Fibroblast of skin of right biceps (primary cell): ENCODE measurements at places on chromosomes 6 and 20.
A peak's percentile ranks its signal among the peaks of the same experiment; 100 is the strongest.

GRCh38 chr6:1598886-1599285, 10.8 kb upstream of the FOXC1 start:
- no peak for DNase-seq

DNA sequence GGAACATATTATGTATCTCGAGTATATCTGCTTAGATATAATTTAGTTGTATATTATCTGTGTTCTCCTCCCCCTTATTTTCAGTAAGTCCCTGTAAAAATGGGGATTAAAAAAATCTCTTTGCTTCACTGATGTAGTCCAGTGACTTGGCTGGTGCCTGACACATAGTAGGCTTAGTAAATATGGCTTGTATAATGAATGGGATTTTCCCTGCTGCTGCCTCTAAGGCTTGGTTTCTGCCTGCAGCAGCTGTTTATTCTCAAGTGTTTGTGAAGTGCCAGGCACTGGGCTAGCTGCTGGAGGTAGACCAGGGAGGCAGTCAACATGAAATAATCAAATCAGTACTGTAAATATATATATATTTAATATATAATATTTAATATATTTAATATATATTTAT, 1.6 kb upstream of the ZFP64 start:
- DNase-seq, result no peak

DNA sequence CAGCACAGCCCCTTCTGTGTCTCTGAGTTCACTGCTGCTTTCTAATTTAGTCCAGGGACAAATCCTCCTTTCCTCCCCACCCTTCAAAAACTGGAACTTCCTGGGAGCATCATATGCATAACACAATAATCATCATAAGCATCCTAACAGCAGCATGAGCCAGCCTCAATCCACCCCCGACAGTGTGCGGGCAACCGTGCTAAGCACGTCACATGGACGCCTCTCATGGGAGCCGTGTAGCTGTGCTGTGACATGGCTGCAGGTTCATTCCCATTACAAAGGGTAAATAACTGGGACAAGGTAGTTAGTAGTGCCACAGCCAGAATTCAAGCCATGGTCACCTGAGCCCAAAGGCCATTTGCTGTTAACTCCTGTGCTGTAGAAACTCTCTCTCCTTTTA, 24.5 kb upstream of the ULBP3 start:
- no peak for DNase-seq

DNA sequence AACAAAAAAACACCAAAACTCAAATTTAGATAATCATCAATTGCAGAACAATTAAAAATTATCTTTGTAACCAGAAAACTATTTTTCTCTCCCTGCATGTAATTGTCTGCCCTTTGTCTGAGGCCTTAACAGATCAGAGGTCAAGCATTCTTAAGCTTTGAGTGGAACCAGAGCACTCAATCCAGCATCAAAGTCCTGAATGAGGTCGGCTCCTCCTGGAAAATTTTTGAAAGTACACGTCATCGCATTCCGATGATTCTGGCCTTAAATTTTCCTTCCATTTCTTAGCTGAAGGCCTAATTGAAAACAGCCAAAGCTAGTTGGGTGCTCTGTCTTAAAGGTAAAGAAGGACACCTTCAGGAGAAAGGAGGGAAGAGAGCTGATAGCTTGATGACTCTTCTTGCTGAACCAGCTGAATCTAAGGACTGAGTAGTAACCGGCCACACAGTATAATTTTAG, 510.2 kb upstream of the SULF2 start:
- peak; percentile 97 for DNase-seq

DNA sequence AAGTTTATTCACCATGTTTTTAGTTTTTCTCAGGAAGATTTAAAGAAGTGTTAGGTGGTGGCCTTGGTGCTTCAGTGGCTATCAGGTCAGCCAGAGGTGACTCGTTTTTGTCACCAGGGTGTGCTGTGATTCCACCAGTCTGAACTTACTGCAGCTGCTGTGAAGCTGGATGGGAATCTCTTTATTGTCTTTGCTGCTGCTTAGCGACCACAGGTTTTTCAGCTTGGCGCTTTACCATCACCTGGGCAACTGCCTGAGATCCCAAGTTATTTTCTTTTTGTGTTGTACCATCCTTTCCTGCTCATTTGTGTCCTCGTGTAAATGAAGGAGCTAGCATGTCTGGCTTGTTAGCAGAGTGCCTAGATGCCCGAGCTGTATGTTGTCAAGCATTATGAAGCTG, 146.9 kb downstream of the MACROD2 start:
- DNase-seq, result peak; percentile 47

GRCh38 chr20:46507760-46508407, 5.5 kb downstream of the ZNF334 start:
- DNase-seq, result no peak

- DNase-seq, result no peak
Measured at GRCh38 chr6:87879132-87879861, 168.3 kb upstream of the SPACA1 start.

- peak; percentile 3 for DNase-seq
Measured at GRCh38 chr6:48111143-48111506, at the start of gene PTCHD4. TSS of gene PTCHD4 (minus strand) at chr6:48111197. CDS start at chr6:48068957, 42,240 bp downstream.

DNA sequence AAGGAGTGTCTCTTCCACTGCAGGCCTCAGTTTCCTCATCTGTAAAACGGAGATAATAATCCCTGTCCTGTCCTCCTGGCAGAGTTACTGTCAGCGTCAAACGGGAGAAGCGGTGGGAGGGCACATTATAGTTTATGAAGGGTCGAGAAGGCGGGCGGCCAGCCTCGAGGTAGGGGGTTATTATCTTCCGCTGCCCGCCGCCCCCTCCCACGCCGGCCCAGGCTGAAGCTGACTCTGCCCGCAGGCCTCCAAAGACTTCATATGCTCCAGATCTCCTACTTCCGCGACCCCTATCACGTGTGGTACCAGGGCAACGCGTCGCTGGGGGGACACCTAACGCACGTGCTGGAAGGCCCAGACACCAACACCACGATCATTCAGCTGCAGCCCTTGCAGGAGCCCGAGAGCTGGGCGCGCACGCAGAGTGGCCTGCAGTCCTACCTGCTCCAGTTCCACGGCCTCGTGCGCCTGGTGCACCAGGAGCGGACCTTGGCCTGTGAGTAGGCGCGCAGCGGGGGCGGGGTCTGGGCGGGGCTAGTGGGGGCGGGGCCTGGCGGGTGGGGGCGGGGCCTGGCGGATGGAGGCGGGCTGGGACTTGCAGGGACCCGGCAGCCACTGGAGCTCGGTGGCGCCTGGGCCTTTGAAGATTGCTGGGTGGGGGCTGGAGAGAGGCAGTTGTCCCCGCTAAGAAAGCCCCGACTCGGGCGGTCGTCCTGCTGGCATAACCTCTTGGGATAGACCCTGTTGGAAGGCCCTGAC, 2.8 kb downstream of the PROCR start:
- peak; percentile 23 for DNase-seq

DNA sequence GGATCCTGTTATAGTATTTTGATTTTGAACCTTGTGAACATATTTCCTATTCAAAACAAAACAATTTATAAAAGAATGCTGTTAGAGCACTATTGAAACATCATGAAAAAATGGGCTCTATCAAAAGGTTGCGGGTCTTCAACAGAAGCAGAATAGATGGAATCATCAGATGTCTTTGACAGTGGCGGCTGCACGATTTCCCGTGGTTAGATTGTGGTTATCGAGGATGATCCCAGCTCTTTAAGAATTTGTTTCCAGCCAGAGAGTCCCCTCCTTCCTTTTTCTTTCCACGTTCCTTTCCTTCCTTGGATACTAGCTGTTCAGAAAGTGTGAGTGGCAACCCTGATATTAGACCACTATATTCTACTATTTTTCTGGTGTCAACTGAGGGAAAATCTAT, 163.4 kb downstream of the FARS2 start:
- DNase-seq, result peak; percentile 69

- DNase-seq, result no peak
Measured at GRCh38 chr6:151690303-151690702, 117.2 kb upstream of the ESR1 start.

GRCh38 chr6:85470023-85470410, 20.1 kb downstream of the NT5E start:
- DNase-seq, result no peak

DNA sequence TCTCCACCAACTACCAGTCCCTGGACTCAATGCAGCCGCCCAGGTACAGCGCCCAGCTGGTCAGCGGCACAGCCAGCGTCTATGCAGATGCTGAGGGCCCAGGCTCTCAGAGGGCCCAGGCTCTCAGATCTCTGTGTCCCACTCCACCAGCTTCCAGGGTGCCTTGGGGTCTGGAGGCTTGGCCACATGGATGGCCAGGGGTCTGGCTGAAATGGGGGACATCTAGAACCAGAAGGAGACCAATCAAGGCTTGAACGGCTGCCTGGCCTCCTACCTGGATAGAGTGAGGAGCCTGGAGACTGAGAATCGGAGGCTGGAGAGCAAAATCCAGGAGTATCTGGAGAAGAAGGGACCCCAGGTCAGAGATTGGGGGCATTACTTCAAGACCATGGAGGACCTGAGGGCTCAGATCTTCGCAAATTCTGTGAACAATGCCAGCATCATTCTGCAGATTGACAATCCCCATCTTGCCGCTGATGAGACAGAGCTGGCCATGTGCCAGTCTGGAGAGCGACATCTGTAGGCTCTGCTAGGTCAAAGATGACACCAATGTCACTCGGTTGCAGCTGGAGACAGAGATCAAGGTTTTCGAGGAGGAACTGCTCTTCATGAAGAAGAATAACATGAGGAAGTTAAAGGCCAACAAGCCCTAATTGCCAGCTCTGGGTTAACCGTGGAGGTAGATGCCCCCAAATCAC, 44.1 kb upstream of the GRM4 start:
- DNase-seq, result no peak

GRCh38 chr6:16761471-16762267, 409 bp upstream of the ATXN1 start:
- peak; percentile 97 for DNase-seq

GRCh38 chr6:5142915-5143314, 57.8 kb downstream of the PPP1R3G start:
- DNase-seq, result no peak

DNA sequence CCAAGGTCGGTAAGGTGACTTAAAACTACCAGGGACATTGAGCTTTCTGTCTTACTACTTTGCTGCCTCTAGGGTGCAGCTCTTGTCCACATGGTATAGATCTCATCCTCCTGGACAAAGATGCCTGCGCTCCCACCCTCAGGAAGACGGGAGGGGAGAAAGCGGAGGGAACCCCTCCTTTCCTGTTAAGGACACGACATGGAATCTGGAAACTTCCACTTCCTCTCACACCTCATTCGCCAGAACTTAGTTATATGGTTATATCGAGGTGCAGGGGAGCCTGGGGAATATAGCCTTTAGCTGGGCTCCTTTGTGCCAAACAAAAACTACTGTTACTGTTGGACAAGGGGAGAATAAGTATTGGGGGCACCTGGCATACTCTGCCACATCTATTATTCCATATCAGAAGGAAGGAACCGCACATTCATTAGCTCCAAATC, 224.3 kb upstream of the TSHZ2 start:
- peak; percentile 31 for DNase-seq
